ENCODE measurements at places on chromosomes 13 and 19.
A peak's percentile ranks its signal among the peaks of the same experiment; 100 is the strongest.

DNA sequence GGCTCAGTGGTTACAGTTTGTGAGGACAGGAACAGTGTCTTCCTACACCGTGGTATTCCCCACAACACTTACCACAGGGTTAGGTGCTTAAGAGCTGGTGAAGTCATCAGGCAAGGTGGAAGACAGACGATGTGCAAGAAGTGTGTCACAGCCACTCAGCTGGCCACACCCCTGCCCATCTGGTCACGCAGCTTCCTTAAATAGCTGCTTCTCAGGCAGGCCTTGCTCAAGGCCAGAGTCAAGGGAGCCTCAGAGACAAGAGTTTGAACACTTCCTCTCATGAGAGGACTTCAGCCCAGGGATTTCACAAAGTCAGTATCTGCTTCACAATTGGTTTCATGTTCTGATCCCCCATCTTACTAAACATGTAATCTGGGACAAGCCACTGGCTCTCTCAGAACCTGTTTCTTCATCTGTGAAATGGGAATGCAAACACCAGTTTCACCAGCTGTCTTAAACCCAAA lies 80.3 kb upstream of the FRY start:
- DNase-seq: peak; percentile 74

- DNase-seq: no peak
Measured at GRCh38 chr19:42400404-42400803, 10.3 kb upstream of the CNFN start.

DNA sequence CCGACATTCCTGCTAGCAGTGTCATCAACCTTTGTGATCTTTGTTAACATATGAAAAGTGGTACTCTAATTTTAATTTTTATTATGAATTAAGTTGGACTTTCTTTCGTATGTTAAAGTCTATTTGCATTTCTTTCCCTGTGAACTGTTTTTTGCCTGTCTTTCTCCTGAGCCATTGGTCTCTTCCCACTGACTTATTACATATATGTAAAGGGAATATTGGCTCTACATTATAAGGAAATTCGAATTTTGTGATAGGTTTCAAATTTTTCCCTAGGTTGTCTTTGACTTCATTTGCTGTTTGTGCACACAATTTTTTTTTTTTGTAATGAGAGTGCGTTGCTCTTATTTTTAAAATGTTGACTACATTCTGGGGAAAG lies 442 bp upstream of the CDC16 start:
- DNase-seq: no peak

DNA sequence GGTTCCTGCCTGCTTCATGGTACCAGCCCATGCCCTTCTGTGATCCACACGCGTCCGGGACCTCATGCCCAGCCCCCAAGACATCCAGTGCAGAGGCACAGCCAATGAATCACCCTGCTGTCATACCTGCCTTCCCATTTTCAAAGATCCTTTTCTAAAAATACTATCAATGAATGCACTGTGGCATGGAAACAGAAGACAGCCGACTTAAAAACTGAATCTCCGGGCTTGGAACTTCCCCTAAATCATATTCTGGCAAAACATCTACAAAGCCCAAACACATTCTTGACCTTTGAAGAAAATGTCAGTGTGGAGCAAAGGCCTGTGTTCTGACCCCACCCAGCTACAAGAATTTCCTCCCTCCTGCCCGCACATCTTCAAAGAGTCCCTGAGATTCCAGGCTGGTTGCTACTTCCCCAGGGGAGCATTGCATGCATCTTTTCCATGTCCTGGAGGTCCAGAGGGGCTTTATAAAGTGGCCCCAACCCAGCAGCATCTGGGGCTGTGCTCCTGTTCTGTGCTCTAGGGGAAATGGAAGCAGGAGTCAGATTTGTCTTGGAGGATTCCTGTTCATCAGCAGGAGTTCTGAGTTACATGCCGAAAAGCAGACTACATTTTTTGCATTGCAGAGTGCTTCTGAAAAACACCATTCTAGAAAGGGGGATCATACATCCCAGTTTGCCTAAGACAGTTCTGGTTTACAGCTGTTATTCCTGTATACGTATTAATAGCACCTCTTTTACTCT lies 135.2 kb downstream of the USP12 start:
- DNase-seq: peak; percentile 53

GRCh38 chr13:31764556-31764955 lies 25.2 kb downstream of the RXFP2 start:
- peak; percentile 70 for DNase-seq

- peak; percentile 90 for DNase-seq
Measured at GRCh38 chr19:42553292-42554045, 25.2 kb upstream of the CEACAM1 start.

- DNase-seq: peak; percentile 61
Measured at GRCh38 chr19:47123406-47123805, 7.2 kb upstream of the SAE1 start.

- DNase-seq: no peak
Measured at GRCh38 chr19:50383001-50383851, 921 bp upstream of the POLD1 start.

- DNase-seq: no peak
Measured at GRCh38 chr19:8319807-8320520, 1.2 kb downstream of the NDUFA7 start.

DNA sequence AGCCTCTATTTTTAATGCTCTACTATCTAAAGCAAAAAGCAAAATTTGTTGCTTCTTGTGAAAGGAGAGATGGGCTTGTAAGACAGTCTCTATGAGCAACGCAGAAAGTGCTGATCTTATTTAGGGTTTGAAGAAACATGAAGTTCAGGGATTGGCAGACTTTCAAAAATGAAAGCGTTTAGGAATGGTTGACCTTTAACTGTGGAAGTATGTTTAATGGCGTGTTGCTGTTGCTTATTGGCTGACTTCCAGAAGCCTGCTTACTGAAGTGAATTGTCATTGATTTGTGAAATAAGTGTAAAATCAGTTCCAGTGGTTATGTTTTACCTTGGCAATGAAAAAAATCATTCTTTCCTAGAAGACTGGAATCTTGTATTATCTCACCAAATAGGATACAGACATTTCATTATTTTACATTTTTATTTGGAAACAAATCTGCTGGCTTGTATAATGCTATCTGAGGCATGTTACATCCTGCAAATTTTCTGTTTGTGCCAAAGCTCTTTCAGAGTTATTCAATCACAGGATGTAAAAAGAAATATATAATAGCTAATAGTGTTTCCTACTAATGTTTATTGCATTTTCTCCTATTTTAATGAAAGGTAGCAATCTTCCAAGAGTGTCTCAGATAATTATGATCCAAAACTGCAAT lies 221.3 kb upstream of the SLITRK6 start:
- no peak for DNase-seq

- no peak for DNase-seq
Measured at GRCh38 chr13:50783717-50784290, 59.7 kb downstream of the DLEU7 start.

- peak; percentile 0 for DNase-seq
Measured at GRCh38 chr13:70623239-70623638, 515.0 kb upstream of the KLHL1 start.

DNA sequence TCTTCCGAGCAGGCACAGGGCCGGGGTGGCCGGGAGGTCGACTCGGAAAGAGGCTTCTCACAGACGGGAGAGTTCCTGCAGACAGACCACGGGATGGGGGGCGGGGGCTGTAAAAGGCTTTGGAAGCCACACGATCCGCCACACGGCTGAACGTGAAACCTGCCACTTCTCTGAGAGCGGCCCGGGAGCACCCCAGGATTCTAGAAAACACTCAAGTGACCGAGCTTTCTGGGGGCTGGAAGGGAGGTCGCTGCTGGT lies 15.6 kb upstream of the SLC39A3 start:
- DNase-seq: no peak

DNA sequence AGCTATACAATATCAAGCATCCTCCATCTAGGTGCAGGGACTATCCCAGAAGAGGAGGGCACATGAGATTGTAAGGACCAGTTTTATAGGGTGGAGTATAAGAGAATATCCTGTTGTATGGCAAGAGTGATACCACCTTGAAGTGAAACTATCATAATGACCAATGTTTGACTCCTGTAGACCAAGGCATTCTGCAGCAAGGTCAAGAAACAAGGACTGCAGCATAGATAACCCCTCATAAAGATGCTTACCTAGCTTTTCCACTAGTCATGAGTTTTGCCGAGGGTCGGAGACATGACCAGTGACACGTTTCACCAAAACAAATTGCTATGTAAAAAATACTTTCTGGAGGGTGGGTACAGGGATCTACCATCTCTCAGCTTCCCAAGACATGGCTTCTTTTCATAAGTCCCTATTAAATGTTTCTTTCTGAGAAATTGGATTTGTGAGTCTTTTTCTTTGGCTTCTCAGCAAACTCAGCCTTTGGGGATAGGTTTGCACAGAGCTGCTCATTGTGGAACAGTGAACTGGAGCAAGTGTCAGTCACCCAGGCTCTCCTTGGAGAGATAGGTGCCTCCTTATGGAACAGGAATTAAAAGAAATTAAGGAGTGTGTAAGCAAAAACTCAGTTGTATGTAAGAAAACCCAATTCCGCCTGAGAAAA lies 28.2 kb upstream of the CYSLTR2 start:
- no peak for DNase-seq

GRCh38 chr13:90238413-90238812 lies 1109.1 kb upstream of the MIR17HG start:
- DNase-seq: no peak

DNA sequence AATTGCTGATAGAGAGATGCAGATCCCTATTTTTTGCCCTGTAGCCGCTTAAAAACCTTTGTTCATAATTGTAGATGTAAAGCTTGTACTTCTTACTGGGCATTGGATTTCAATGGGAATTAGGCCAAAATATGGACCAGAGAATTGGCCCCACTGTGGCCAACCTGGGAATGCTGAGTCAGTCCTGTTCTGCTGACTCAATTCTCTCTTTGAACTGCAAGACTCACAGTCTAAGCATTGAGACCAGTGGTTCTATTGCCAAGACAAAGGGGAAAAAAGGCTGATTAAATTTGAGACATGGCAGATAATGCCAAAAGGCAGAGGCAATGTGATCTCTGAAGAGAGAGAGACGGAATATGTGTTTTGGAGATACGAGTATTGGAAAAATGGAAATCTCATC lies 72.5 kb upstream of the UBL3 start:
- peak; percentile 79 for DNase-seq

GRCh38 chr19:20307127-20307526 lies 140.1 kb downstream of the ZNF486 start:
- DNase-seq: no peak

GRCh38 chr19:18475004-18475453 lies 37.1 kb upstream of the ISYNA1 start:
- DNase-seq: no peak

DNA sequence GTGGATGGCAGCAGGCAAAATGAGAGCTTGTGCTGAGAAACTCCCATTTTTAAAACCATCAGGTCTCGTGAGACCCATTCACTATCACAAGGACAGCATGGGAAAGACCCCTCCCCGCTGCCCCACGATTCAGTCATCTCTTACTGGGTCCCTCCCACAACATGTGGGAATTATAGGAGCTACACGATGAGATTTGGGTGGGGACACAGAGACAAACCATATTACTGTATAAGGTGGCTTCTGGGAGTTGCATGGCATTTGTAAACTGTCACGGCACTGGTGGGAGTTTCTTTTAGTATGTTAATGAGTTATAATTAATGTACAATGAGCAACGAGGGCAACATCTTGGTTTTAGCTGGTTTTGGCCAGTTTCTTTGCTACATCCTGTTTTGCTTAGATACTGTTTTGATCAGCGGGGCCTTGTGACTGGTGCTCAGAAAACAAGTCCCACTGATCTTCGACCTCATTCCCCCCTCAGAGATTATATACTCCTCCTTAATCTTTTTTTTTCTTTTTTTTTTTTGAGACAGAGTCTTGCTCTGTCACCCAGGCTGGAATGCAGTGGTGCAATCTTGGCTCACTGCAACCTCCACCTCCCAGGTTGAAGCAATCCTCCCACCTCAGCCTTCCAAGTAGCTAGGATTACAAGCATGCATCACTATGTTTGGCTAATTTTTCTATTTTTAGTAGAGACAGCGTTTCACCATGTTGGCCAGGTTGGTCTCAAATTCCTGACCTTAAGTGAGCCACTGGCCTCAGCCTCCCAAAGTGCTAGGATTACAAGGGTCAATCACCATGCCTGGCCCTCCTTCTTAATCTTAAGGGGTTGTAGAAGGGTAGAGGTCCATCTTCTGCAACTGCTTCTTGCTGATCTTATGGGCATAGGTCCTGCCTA lies 21.3 kb upstream of the ZNF599 start:
- no peak for DNase-seq

DNA sequence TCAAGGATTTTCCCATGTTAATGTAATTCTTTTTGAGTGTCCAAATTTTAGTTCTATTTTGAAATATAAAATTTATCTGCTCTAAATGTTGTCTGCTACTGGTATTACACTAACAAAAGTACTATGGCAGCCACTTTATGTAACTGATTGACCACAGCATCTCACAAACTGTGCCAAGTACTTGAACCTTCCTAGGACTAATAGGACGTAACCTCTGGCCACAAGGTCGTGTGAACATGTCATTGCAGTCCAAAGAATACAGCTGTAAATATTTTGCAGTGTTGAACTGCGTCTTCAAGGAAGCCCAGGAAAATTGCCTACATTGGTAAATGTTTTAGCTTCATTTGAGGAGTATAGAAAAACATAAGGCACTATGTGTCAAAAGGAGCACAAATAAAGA lies 1.9 kb downstream of the KCTD4 start:
- DNase-seq: peak; percentile 16

DNA sequence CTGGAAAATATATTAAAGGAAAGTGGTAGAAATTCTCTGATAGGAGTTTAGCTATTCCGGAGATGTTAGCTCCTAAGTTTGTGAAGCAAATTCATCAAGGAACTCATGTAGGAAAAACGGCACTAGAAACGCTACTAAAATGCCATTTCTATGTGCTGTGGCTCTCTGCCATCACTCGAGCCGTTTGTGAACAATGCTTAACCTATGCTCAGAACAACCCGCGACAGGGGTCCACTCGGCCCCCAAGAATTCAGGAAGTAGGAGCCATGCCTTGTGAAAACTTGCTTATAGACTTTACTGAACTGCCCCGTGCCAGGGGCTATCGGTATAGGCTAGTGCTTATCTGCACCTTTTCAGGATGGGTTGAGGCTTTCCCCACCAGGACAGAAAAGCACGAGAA lies 14.2 kb upstream of the SLC15A1 start:
- DNase-seq: no peak

DNA sequence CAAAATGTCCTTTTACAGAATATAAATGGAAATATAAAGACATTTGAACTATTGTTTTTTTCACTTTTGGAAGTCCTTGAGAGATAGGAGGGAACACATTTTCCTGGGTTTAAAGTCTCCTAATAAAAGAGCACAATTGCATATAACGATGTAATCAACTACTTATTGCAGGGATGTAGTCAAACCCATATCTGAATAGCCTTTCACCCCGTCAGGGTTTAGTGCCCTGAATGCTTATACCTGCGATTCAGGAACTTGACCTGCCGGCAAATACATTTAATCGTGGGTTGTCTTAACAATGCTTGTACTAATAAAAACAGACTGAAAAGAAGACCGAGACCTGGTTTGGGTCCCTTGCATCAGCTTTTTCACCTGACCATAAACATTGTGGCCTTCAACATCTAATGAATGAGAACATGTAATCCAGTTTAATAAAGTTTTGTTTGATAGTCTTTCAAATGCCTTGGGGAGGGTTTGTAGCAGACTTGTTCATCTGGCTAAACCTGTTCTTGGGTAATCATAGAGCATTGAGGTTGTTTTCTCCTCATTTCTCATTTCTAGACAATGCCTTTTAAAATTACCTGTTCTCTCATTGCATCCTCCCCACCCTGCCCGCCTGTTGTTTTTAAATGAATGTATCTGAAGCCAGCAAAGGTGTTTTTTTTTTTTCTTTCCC lies 7.0 kb downstream of the KLF5 start:
- no peak for DNase-seq

All from AG10803 (cell line).